Fibroblast of skin of right quadriceps (primary cell): ENCODE measurements at places on chromosomes 7 and 10.

- peak; percentile 46 for DNase-seq
Observed at GRCh38 chr10:90847436-90847835, 10.4 kb downstream of the HTR7 start.

GRCh38 chr7:141522657-141523342, 28.4 kb upstream of the AGK start:
- DNase-seq = no peak

- peak; percentile 95 for DNase-seq
Observed at GRCh38 chr10:3782451-3783315, 2.3 kb downstream of the KLF6 start.

- no peak for DNase-seq
Observed at GRCh38 chr7:48040944-48041652, 5.8 kb downstream of the C7orf57 start.

DNA sequence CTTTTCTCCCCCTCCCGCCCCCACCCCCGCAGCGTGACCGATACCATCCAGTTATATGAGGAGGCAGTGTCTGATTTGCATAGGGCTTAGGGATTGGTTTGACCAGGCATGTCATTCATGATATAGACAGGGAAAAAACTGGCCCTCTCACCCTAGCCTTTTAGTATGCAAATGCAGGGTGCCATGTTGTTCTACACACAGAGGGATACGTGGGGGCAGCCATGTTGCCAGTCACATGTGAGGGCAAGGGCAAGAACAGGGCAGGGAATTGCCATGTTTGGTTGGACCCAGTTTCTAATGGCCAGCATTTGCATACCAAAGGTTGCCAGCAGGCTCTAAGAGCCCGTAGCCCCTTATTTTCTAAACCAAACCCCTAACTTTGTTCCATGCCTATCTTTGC, 552.1 kb downstream of the SORCS1 start:
- no peak for DNase-seq

DNA sequence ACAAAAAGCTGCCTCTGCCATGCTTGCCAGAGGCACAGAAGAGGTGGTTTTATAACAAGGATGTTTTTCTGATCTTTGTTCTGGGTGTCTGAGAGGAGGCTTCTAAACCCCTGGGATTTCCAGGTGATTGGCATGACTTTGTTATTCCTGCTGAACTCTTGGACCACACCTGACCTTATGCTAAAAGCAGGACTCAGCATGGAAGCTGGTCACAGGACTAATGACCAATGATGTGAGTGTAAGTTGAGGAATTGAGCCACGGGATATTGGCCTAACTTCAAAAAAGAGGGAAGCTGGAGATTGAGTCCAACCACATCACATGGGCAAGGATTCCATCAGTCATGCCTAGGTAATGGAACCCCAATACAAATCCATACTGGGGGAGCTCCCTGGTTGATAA, 437.9 kb downstream of the POM121L12 start:
- DNase-seq = no peak

DNA sequence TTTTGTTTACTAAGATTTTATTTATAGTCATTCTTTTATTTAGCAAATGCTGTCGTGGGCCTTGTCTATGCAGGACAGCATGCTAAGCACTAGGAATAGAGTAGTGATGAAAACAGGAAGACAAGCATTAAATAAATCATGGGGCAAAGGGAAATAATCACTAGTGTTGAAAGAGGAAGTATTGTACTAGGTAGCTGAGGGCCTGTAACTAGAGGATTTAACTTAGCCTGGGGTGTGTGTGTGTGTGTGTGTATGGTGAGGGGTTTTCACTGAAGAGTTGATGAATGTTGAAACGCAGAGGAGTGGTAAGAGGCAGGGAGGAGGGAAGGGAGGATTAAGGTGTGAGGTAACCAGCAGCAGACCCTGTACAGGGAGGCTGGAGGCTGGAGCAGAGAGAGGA, 446.4 kb downstream of the SDK1 start:
- no peak for DNase-seq

- peak; percentile 8 for DNase-seq
Observed at GRCh38 chr7:16123117-16123770, 298.1 kb downstream of the CRPPA start.

GRCh38 chr10:70442332-70442988, 979 bp upstream of the NODAL start:
- DNase-seq = no peak

GRCh38 chr10:27624941-27625340, 120.7 kb downstream of the MKX start:
- no peak for DNase-seq

GRCh38 chr7:6409944-6410693, 37.6 kb downstream of the DAGLB start:
- DNase-seq = no peak

GRCh38 chr10:76453997-76454396, 1022.6 kb downstream of the LRMDA start:
- DNase-seq = peak; percentile 74

GRCh38 chr7:106600569-106601373, 60.2 kb downstream of the CCDC71L start:
- DNase-seq = peak; percentile 32

DNA sequence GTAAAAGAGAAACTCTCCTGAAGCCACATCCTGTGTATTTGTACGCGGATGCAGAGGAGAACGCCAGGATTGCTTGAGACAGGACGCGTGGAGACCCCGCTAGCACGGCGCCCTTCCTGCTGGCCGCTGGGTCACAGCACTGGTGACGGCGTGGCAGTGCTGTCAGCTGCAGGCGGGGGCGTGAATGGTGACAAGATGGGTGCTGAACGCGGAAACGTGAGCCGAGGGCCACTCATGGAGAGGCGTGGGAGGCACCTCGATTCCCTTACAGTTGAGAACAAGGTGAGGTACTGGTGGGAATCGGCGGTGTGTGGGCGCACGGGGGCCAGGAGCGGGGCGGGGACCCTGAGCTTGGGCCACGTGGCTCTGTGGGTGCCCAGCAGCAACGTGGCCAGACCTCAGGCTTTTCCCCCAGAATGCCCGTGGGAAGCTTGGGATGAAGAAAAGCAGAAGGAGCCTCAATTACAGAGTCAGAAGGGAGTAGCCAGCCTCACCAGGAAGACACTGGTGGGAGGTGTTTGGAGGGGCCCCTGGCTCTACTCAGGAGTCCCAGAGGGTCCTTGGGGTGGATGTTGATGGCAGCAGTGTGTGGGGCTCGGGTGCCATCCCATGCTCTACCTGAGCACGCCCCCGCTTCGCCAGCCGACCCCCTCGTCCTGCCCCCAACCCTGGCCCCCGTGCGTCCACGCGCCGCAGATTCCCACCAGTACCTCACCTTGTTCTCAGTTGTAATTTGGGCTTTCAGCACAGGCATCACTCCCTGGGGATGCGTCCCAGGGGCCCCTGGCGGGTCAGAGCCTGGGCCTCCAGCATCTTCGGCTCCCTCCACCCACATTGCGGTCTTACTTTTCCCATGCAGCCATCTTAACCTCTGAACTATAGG, 208.4 kb upstream of the TCERG1L start:
- DNase-seq = no peak

- DNase-seq = peak; percentile 62
Observed at GRCh38 chr7:44587843-44588711, 6.0 kb upstream of the TMED4 start.

DNA sequence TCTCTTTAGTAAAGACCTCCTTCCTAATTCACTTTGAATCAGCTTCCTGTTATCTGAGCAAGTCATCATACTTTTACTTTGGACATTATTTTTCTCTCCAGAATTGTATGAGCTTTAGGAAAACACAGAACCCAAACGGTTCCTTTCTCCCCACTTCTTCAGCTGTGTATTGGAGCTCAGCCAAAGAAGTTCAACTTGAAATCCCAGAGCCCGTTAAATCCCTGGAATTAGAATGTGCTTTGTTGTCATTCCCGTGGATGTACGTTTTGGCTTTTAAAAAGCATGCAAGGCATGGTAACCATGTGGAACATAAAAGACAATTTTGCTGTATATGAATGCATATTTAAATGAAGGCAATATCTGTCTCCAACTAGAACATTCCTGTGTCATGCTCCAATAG, 46.6 kb downstream of the AGMO start:
- DNase-seq = peak; percentile 62

DNA sequence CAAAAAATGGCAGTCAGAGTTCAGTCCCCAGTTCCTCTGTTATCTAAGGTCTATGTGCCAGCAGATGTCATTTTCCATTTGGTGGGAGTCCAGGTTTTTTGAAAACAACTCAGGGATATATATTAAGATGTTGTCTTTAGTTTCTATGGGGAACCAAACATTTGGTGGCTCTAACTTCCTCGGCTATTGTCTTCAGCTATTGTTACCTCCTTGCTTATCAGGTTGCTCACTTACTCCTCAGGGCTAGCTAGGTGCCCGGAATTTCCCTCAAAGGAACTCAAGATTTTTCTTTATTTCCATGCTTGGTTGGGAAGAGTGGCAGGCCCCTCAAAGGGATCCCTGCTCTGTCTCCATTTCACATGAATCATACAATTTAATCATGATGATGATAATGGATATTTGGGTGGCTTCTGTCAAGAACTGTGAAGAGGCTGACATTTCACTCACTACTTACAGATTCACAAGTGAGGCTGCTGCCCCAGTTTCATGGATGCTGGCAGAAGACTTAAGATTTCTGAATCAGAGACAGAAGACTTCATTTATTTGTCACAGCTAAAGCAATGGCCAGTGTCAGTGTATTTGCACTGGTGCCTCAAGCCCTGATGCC, 182.8 kb downstream of the PKD1L1 start:
- no peak for DNase-seq

DNA sequence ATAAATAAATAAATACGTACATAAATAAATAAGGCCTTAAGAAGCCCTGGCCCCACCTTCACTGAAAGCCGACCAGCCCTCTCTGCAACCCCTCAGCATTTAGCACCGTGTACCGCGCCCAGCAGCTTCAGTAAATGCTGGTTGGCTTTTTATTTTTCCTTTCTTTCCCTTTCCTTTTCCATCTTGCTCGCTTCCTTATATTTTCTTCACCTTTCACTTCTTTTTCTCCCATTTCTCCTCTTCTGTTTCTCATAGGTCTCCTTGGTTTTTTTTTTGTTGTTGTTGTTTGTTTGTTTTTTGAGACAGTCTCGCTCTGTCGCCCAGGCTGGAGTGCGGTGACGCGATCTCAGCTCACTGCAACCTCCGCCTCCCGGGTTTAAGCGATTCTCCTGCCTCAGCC, 11.2 kb downstream of the ZAN start:
- DNase-seq = no peak

- DNase-seq = peak; percentile 79
Observed at GRCh38 chr10:113527211-113527906, 25.5 kb upstream of the HABP2 start.

GRCh38 chr10:48948470-48949037, 8.9 kb upstream of the LRRC18 start:
- DNase-seq = no peak

GRCh38 chr7:16753932-16754855, 639 bp downstream of the TSPAN13 start:
- DNase-seq = peak; percentile 19

- DNase-seq = no peak
Observed at GRCh38 chr7:138089080-138089901, 13.0 kb downstream of the AKR1D1 start.

- DNase-seq = no peak
Observed at GRCh38 chr10:14456218-14456869, 125.6 kb upstream of the FRMD4A start.

DNA sequence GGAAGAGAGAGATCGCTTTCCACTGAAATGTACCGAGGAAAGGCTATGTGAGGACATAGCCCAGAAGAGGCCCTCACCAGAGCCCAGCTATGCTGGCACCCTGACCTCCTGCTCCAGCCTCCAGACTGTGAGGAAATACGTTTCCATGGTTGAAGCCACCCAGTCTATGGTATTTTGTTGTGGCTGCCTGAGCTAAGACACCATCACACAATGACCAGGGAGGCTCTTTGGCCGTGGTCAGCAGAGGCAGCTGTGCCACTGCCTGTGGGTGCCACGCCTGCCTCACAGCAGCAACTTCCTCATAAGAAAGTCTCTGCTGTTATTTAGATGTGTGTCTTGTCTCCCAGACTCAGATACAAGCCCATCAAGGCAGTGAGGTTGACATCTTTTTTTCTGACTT, 182.7 kb upstream of the PLXNA4 start:
- DNase-seq = no peak

DNA sequence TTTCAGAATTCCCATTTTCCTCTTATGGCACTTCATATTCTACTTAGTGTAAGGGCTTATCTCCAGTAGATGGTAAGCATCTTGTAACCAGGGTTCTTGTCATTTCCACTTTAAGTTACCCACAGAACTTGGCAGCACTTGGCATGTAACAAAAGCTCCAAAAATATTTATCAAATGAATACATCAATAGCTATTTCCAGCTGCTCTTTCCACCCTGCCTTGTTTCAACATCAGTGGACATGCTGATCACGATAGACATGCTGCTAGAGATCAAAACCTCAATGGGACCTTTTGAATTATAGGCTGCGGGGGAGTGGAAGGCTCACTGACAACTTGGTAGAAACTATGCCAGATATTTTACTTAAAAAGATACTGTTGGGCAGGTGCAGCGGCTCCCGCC, 32.9 kb downstream of the HOXA1 start:
- DNase-seq = no peak

DNA sequence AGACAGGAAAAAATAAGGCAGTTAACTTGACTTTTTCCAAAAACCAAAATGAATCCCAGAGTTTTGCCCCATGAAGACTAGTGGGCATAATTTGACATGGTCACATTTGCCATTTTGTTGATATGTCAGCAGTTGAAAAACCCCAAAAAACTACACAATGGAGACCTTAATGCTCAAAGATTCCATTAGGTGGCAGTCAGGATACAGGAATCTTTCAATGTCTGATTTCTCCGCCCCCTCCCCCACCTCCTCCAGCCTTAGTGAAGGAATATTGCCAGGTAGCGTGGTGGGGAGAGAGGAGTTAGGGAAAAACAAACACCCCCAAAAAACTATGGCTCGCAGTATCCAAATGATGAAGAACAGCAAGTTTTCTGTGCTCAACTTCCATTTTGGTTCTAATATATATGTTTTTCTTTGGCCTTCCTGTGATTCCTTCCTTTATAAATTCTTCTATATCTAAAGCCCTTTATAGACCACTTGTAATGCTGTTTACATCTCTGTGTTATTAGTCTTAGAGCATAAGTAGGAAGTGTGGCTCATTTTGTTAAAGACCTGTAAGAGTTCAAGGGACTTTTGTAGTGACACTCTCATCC, 6.7 kb upstream of the SMNDC1 start:
- peak; percentile 66 for DNase-seq

GRCh38 chr10:101244321-101245050, 15.2 kb upstream of the LBX1 start:
- DNase-seq = peak; percentile 31

GRCh38 chr10:97207756-97208346, 22.1 kb upstream of the SLIT1 start:
- no peak for DNase-seq

- DNase-seq = peak; percentile 75
Observed at GRCh38 chr10:77504196-77504872, 133.3 kb downstream of the KCNMA1 start.

DNA sequence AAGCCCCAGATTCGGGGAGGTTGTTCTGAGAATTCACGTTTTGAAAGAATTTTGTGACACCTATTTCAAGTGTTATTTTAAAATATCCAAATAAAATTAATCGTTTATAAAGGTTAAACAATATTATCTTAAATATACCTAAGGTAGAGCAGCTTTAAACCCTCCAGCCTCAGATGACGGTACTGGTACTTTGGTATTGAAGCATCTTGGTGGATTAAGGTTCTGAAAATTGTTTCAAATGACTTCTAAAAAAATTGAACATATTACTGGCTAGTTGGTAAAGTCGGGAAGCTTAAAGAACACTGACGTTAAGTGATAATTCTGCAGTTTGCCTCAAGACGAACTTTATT, 392 bp upstream of the HUS1 start:
- no peak for DNase-seq

- DNase-seq = no peak
Observed at GRCh38 chr7:14055813-14056212, 66.3 kb upstream of the ETV1 start.
